Activated B cell treated with CpG ODN at 0.5 μM for 24 hours (primary cell): ENCODE measurements at places on chromosomes 7 and 10. TPM values are rescaled to one million over a fixed set of nuclear protein-coding genes. Genes with fewer than 3 reads are reported as not detected.
A peak's percentile ranks its signal among the peaks of the same experiment; 100 is the strongest.

Gene AMPH
- not detected in 2 replicates for total RNA-seq

- peak; percentile 50 for DNase-seq
Measured at GRCh38 chr10:11625019-11625735, 13.7 kb upstream of the USP6NL start.

DNA sequence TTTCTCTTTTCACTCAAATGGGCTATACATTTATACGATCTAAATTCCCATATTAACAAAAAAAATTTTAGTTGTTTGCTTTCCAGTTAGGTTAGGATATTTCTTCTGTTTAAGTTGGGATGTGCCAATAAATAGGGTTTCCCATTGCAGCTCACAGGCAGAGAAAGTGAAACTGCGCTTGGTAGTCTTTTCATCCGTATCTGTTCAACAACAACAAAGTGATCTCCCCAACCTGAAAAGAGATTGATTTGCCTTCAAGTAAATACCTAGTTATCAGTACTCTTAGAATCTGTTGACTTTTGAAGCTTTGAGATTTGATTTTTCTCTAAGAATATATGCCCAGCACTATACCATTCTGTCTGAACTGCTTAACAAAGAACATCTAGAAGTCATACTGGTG lies 143.4 kb downstream of the DYNC1I1 start:
- no peak for DNase-seq

GRCh38 chr10:60206735-60207134 lies 182.9 kb downstream of the ANK3 start:
- DNase-seq = no peak

Gene RNF32
- total RNA-seq = 1.0 and 2.9 TPM in 2 replicates

DNA sequence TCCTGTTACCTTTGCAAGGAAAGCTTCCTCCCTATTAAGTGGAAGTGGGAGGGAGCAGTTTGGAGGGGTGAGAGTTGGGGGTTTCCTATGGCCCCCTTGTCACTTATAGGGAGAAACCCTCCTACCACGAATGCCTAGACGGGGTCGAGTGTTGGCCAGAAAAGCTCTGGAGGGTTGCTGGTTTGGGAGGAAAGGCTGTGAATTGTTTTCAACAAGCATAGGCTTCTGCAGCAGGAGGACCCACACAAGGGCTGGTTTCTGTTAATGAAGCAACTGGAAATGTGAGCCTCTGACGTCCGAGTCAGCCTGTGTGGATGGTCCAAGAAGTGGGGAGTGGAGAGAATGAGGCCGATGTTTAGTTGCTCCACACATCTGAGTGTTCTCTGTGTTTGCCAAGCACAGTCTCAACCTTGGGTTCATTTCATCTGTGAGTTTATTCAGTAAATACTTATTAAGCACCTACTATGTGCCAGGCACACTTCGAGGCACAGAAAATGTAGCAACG lies 37.3 kb upstream of the LEP start:
- DNase-seq = no peak

Gene TFR2
- 7.5 and 8.5 TPM in 2 replicates for total RNA-seq

DNA sequence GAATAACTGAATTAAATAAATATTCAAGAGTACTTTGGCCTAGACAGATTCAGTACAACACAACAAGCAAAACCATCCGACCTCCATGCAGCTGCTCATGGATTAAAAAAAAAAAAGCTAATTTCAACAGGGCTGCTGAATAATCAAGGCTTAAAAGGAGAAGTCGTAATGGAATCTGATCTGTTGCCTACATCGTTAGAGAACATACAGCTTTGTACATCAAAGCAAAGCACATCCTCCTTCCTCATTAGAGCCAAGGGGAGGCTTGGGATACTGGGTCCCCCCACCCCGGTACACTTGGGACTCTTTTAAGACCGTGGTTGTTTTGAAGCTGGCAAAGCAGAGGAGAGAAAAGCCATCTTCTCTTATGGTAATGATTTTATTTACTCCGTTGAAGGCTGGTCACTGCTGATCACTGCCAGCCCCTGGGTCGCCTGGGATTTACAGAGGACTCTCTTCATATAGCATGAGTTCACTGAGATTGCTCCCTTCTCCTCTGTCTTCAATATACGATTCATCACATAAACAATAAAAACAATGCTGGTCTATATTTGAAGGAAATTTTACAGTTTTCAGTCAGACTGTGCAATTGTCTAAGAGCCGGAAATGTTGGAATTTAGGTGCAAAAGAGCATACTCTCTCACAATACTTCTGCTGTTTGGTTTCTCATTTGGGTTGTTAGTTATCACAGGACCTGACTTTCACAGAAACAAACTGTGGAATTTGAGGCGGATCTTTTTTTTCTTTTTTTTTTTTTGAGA lies 148.8 kb downstream of the FAM107B start:
- DNase-seq = no peak

Gene CRCP
- total RNA-seq = 40.8 and 42.5 TPM in 2 replicates

- DNase-seq = no peak
Measured at GRCh38 chr10:1648648-1649047, 88.7 kb downstream of the ADARB2 start.

DNA sequence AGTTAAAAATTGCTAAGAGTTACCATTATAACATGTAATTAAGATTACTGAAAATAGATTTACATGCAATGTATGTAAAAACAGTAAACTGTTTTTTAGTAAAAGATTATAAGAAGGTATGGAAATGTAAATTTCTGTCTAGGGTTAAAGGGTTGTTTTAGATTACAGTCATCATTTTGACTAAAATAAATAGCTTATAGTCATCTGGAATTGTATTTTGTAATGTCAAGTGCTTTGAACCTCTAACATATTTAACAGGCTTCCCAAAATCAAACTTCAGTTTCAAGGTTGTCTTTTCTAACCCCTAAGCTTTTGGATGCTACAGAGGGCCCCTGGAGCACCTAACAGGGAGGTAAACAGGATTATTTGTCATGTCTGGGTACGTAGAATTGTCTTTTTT lies 35.0 kb upstream of the ZNF746 start:
- no peak for DNase-seq

GRCh38 chr10:73744664-73744975 lies 448 bp downstream of the SEC24C start:
- DNase-seq = no peak

DNA sequence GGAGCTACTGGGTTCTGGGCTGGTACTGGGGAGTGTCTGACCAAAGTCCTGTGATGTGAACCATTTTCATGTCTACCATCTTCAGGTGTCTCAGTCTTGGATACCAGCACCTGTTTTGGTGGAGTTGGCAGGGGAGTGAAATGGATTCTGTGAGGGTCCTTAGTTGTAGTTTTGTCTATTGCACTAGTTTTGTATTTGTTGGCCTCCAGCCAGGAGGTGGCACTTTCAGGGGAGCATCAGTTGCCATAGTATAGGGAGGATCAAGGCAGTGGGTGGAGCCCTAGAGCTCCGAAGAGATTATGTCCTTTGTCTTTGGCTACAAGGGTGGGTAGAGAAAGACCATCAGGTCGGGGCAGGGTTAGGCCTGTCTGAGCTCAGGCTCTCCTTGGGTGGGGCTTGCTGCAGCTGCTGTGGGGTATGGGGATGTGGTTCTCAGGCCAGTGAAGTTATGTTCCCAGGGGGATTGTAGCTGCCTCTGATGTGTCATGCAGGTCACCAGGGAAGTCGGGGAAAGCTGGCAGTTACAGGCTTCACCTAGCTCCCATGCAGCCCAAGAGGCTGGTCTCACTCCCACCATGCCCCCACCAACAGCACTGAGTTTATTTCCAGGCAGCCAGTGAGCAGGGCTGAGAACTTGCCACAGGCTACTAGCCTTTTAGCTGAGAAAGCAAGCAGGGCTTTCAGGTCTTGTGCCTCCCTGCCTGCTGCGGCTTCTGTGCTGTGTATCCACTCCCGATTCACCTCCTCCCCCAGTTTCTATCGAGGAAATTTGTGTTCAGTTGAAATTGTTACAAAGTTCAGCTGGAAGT lies 153.1 kb downstream of the ZNF365 start:
- DNase-seq = peak; percentile 63

DNA sequence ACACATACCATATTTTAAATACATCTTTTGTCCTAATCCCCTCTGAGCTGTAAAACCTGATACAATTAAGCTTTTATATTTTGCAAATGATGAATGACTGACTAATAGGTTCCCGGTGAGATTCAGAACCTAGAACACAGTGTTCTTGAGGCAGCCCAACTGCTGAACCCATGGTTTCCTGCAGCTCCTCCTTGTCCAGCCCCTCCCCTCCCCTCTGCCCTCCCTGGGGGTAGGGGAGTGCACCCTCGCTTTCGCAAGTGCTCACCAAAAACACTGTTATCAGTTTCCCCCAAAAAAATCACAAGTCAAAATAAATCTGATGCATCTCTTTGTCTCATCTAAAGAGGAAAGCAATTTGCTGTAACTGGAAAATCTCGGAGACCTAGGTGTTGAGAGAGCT lies 602.8 kb downstream of the KCNMA1 start:
- no peak for DNase-seq

Gene BEND7
- not detected in 2 replicates for total RNA-seq

DNA sequence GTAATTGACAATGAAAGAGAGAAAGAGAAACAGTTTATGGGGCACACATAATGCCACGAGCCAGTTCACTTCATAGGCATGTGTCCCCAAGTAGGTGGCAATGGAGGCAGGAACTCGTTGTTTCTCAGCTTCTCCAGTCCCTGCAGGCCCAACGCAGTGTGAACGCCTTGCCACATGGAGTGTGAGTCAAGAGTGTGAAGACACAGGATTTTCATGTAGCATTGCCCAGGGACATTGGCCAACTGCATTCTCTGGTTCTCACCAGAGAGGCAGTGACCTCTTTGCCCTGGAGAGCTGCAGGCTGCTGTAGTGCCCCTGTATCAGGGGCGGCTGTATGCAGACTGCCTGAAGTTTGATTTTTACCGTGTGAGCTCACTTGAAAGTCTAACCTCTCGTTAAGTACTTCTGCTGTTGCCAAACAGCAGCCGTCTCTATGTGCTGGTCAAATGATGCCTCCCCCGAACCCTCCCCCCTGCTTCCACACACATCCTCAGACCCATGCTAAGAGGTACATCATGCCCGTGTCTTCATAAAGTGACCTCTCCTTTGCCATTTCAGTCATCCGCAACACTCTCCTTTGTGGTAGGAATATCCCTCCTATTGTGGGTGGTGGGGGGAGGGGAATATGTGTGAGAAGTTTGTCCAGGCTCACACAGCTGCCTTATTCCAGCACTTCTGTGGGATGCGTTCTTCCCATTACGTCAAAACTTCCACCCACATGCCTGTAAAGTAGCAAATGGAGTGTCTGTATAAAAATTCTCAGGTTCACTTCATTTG lies 12.7 kb downstream of the LRRC18 start:
- no peak for DNase-seq

Gene VSTM2A
- not detected in 2 replicates for total RNA-seq

DNA sequence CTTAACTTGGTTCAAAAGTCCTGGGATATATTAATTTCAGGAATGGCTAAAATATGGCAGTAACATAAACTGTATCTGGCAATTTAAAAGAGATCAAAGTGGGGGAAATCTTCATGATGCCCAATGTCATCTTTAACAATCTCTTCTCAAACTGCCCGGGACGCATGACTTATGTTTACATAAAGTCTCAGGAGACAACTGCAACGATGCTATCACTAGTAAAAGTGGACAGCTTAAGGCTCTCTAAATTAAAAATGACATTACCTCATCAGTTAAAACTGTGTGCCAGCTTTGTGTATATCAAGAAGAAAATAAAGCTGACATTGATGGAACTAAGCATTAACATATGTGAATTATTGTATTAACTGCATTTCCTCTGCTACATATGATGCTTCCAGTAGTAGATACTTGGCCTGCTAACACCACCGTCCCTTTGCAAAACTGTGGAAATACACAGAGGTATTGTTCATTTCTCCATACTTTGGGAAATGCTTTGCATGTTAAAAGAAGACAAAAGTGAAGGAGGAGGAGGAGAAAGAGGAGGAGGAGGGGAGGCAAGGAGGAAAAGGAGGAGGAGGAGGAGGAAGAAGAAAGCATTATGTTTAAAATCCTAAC lies 62.4 kb downstream of the NRP1 start:
- DNase-seq = no peak

Gene TDRD1
- 0.33 and 0.59 TPM in 2 replicates for total RNA-seq

Gene EXOSC1
- total RNA-seq = 47.4 and 53.8 TPM in 2 replicates

Gene HNRNPH3
- total RNA-seq = 101 and 113 TPM in 2 replicates

DNA sequence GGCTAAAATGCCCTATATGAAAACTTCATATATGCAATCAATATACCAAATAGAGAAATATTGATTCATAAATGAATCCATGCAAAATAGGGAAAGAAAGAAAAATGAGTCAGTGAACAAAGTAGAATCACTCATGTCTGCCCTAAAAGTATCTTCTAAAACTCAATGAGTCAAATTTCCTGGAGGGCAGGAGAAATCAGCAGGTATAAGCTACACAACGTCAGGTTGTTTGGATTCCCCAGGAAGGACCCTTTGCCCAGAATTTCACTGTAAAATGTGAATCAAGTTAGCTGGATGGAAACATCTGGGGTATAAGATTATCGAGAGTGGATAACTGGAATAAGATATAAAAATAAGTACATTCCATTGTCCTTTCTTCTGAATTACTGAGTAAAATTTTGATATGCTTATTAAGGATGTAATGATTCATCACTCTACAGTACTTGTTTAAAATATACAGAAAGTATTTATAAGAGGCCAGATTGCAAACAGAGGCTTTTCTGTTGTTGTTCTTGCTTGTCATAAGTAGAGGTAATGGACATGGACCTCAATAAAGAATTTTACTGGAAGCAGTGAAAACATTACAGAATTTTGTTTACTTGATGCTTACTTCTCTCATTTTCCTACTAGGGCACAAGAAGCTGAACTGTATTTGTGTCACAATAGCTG lies 99.0 kb downstream of the AGMO start:
- no peak for DNase-seq

DNA sequence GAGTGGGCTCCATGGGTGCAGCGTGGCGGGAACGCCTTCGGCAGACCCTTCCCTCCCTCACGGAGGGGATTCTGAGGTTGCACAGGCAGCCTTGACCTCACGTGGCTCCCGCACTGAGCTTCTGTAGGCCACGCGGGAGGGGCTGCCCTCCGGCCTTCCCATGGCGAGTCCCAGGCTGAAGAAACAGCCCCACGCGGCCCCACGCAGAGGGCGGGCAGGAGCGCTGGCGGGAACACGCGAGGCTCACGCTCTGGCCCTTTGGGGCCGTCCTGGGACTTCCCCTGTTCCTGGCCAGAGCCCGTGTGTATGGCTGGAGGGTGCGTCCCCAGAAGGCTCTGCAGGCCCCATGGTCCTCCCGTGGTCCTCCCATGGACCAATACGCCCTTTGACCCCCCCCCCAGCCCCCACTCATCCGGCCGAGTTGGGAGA lies 21.7 kb upstream of the NKX6-2 start:
- DNase-seq = no peak

DNA sequence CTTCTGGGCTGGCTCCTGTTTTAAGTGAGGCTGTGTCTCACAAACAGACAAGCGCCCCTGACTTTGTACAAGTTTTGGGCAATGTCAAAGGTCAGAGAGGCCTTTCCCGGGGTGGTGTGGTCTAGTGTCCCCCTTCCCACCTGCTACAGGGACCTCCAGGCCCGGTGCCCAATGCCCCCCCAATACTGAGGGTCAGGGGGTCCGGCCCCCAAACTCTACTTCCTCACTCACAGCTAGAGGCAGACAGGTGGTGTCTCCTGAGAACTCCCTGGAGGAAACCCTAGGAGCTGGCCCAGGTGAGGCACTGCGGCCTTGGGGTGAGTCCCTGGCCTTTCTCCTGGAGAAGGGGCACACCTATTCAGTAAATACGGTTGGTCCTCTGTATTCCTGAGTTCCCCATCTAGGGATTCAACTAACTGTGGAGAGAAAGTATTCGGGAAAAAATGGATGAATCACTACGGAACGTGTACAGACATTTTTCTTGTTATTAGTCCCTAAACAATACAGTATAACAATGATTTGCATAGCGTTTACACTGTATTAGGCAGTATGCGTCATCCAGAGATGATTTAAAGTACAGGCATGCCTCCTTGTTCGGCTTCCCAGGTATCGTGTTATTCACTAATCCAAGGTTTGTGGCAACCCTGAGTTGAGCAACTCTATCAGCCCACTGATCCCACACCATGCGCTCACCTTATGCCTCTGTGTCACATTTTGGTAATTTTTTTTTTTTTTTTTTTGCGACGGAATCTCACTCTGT lies 308.1 kb downstream of the WDR37 start:
- DNase-seq = no peak
